ENCODE measurements at places on chromosomes 1 and 21.

DNA sequence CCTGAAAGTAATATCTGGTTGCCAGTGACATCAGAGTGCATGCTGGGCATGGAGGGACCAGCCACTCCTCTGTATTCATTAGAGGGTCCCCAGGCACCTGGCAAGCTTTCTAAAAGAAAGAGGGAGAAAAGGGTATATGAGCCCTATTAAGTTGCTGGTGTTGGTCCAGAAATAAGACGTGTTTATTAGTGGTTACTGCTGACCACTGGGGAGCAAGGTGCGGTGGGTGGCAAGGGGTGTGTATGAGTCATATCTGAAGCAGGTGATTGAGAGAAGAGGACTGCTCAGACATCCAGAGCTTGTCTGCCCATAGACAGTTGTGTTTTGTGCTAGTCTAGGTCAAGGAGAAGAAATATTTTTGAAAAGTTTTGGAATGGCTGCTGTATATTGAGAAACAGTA, 298.1 kb downstream of the TM2D1 start:
- no peak for DNase-seq

- DNase-seq = no peak
Measured at GRCh38 chr1:230849451-230850224, 18.7 kb downstream of the C1orf198 start.

- no peak for DNase-seq
Measured at GRCh38 chr1:3013371-3014049, 7.8 kb upstream of the ACTRT2 start.

- DNase-seq = peak; percentile 47
Measured at GRCh38 chr1:30191154-30191702, 532.2 kb downstream of the MATN1 start.

GRCh38 chr1:67013573-67013972, 40.4 kb downstream of the SLC35D1 start:
- DNase-seq = no peak

- DNase-seq = peak; percentile 78
Measured at GRCh38 chr1:39098546-39099250, 72.5 kb downstream of the NDUFS5 start.

GRCh38 chr1:11388617-11389016, 90.3 kb upstream of the DISP3 start:
- DNase-seq = no peak

GRCh38 chr1:45545553-45546310, 4.9 kb upstream of the AKR1A1 start:
- DNase-seq = no peak

- DNase-seq = no peak
Measured at GRCh38 chr1:17731460-17731859, 23.7 kb upstream of the ACTL8 start.

DNA sequence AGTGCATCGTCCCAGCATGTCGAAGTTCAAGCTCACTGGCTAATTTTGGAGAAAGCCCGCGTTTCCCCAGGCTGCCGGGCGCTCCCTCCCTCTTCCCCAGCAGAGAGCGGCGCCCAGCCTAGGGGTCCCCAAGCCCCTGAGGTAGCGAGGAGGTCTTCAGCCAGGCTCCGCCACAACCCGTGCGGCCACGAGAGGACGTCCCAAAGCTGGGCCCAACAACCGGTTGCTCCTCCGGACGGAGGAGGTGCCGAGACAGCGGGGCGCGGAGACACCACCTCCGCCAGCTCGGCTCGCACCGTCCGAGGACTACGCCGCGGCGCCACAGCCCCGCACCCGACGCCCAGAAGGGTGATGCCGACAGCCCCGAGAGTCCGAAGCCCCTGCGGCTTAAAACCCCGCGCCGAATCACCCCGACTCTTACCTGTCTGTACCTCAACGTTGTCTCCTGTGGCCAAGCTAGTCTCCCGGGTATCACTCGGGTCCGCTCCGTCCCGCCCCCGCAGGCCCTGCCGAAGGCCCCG, at the start of gene DENND2C:
DENND2C (minus strand) TSS at position 488 of the 521 bp plus-strand sequence. CDS start 44,065 bp downstream, outside the sequence.
- DNase-seq = no peak

DNA sequence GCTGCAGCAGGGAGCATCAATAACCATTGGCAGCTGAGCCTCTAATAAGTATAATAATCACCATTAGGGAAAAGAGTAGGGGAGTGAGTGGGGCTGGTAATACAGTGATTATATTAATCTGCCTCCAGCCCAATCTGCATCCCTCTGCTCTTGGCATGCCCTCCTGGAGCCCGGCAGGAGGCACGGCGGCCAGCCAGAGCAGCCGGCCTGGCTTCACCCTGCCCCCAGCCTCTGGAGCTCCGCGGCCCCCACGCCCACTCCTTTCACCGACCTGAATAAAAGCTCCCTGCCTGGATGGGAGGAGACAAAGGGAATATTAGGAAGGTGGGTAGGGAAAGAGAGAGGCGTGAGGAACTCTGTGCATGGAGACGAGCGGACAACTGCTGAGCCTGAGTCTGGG, 28.3 kb downstream of the OPTC start:
- no peak for DNase-seq

GRCh38 chr1:208921259-208921658, 662.3 kb upstream of the CAMK1G start:
- DNase-seq = no peak

DNA sequence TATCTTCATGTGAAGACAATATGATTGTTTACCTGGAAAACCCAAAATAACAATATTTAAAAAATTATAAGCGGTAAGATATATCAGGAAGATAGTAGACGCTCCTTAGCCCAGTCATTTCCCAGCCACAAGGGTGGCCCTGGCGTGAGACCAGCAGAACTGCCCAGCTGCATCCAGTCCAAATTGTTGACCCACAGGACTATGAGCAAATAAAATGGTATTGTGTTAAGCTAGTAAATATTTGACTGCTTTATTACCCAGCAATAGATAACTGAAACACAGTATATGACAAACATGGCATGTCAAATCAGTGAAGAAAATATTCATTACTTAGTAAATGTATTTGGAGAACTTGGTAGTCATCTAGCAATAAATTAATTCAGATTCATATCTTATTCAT, 294.3 kb upstream of the SPAG17 start:
- DNase-seq = no peak

- no peak for DNase-seq
Measured at GRCh38 chr1:40404670-40405462, 31.3 kb downstream of the SMAP2 start.

GRCh38 chr1:205636732-205637131, 4.9 kb upstream of the ELK4 start:
- no peak for DNase-seq

DNA sequence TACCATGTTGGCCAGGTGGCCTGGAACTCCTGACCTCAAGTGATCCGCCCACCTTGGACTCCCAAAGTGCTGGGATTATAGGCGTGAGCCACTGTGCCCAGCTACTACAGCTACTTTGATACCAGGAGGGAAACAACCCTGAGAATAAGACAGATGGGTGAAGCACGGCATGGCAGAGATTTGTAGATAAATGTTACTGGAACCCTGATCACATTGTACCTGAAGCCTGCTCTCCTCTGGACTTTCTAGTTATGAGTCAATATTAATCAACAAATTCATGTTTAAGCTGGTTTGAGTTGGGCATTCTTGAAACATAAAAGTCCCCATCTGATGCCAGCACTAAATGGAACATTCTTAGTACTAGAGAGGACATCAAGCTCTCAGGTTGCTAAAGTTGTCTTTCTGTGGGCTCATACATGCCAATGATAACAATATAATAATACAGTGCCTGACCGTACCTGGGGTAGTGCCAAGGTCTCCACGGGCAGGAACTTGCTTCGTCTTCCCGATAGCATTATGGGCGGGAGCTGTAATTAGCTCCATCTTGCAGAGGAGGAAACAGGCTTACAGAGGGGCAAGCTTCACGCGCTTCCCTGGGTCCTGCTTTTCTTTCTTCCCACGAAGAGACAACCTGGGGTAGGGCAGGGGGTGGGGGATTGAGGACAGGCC, 30.7 kb upstream of the SLC19A1 start:
- peak; percentile 37 for DNase-seq

- DNase-seq = no peak
Measured at GRCh38 chr1:160109686-160110085, 5.9 kb upstream of the ATP1A2 start.

GRCh38 chr1:11042995-11043874, 3.8 kb downstream of the MASP2 start:
- DNase-seq = peak; percentile 52

DNA sequence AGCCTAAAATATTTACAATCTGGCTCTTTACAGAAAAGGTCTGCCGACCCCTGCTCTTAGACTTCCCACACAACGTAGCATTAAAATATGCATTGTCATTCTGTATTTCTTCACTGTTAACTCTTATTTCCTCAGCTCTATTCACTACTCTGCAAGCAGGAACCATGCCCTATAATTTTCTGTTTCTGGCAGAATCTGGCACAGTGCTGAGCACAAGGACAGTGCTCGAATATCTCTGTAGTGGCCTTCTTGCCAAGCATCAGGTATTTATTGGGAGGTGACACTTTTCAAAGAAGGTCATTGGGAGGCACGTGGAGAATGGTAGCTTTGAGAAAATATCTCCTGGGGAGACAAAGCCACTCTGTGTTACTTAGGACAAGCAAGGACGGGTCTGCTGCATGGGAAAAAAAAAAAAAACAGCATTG, 77.9 kb downstream of the PSMG1 start:
- no peak for DNase-seq

- DNase-seq = no peak
Measured at GRCh38 chr1:86776108-86776507, 71.7 kb downstream of the SH3GLB1 start.

DNA sequence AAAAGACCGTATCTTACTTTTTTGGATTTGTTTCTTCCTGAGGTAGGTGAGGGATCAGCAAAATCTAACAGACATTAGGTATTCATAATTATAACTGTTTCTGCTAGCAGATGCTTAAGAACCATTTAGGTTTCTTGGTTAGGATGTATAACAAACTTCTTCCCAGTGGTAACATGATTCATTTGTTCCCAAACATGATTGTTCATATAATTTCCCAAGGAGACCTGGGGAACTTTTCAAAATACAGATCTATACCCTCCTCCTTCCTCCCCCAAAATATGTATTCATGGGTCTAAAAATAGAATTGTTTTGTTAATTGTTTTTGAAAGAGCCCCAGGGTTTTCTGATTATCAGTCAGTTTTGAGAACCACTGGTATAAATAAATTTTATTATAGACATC, 228.2 kb downstream of the COP1 start:
- DNase-seq = no peak

- no peak for DNase-seq
Measured at GRCh38 chr1:26747048-26747447, 40.7 kb upstream of the PIGV start.

GRCh38 chr1:178521241-178521640, 8.3 kb downstream of the TEX35 start:
- no peak for DNase-seq

DNA sequence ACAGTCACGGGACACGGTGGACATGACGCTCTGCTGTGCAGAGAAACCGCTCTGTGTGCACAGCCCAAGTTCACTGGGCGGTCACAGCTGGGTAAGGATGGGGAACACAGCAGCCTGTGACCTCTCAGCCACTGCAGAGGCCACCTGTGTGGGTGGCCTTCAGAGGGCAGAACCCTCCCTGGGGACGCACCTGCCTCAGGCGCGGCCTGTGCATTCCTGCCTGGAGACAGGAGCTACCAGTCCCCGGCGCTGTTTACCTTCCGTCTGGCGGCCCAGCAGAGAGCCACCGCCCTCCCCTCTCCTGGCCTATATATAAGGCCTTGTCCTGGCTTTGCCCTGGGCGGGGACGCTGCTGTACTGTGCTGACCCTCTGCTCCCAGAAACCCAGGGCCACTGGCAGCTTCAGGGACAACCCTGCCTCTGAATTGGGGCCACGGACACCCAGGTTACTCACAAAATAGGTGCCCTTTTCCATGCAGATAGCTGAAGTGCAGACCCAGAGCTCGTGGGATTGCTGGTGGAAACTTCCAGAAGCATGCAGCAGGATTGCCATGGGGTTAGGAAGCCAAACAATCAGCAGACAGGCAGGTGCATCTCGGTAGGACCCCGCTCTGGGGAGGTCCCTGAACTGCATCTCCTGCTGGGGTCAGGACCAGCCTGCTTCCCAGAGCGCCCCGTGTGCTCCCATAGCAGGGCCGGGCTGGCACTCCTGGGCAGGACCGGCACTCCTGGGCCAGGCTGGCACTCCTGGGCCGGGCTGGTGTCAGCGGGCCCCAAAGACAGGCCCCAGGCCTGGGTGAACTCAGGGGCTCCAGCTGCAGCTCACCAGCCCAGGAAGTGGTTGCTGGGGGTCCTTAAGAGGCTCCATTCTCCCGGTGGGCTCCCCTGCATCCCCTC, 83.6 kb downstream of the SIK1 start:
- no peak for DNase-seq

- DNase-seq = peak; percentile 95
Measured at GRCh38 chr1:1630191-1630964, 1.6 kb upstream of the MMP23B start.

DNA sequence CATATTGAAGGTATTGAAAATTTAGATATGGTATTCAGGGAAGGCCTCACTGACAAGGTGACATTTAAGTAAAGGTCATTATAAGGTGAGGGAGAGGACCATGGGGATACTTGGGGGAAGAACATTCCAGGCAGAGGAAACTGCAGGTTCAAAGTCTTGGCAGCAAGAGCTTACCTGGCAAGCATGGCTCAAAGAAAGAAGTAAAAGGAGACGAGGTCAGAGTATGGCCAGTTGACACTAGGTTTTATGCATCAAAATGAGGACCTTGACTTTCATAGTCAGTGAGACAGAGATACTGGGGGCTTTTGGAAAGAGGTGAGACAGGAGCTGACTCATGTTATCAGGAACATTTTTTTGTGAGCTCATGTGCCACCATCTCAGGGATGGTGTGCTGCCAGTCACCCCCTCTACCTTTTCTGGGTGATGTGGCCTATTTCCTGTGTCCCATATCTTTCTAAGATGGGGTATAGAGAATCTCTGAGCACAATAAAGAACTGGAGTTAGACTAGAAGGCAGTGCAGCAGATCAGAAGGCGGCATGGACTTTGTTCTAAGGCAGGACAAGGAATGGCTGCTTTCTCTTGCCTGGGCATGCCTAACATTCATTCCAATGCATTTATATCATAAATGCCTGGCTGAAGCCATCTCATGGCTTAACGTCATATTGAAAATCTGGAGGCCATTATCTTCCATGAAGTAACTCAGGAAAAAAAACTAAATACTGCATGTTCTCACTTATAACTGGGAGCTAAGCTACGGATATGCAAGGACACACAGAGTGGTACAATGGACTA, 406.7 kb downstream of the NTNG1 start:
- DNase-seq = no peak

DNA sequence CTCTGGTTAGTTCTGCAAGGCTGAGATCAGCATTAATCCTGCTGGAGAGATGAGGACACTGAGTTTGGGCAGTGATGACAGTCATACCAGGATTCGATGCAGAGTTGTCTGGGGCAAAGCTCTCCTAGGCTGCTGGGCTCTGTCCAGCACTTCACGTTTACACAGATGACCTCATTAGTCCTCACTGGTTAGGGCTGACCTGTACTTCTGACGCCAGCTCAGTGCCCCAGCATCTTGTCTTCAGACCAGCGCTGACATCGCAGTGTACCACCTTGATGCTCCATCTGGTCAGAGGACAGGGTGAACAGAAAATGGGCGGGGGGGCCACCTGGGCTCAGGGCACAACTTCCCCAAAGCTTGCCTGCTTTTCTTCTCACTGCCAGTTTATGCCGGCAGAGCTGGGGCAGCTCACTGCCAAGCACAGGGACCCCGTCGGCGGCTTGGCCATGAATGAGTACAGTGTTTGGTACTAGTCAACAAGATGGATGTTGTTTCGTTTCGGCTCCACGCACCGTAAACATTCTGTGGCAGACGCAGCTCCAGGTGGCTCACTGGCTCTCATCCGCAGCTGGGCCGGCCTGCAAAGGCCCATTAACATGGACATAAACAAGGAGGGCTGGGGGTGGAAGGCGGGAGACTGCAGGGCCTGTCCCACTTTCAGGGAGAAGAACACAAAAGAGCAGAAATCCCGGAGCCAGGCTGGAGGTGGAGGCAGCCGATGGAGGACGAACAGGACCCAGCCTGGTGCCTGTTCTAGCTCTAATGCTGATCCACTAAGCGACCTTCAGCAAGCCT, 118.7 kb downstream of the GLIS1 start:
- DNase-seq = no peak
